ENCODE measurements at places on chromosomes 6 and 20. TPM values are rescaled to one million over a fixed set of nuclear protein-coding genes. Genes with fewer than 3 reads are reported as not detected.

DNA sequence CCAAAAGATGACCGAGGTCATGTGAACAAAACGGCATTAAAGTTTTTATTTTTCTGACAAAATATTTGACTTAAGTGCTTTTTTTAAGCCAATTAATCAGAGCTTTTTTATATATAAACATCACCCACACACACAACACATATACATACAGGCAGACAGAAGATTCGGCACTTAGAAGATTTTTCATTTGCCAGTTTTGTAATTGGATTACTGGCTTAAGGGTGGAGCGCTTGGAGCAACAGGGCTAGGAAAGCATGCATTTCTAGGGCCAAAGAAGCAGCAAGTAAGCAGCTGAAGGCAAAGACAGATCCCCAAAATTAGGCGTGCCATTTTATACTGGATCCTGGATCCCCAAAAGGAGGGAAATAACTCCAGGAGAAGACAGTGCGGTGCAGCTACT, 30.3 kb downstream of the SAMD5 start:
- H3K4me1 ChIP-seq = peaks cover 11% of the 10 kb centered on the region
- H3K27ac ChIP-seq = no peak overlapping the region
- peaks cover 18% of the 10 kb centered on the region for H3K36me3 ChIP-seq
- H3K4me3 ChIP-seq = no peak overlapping the region

DNA sequence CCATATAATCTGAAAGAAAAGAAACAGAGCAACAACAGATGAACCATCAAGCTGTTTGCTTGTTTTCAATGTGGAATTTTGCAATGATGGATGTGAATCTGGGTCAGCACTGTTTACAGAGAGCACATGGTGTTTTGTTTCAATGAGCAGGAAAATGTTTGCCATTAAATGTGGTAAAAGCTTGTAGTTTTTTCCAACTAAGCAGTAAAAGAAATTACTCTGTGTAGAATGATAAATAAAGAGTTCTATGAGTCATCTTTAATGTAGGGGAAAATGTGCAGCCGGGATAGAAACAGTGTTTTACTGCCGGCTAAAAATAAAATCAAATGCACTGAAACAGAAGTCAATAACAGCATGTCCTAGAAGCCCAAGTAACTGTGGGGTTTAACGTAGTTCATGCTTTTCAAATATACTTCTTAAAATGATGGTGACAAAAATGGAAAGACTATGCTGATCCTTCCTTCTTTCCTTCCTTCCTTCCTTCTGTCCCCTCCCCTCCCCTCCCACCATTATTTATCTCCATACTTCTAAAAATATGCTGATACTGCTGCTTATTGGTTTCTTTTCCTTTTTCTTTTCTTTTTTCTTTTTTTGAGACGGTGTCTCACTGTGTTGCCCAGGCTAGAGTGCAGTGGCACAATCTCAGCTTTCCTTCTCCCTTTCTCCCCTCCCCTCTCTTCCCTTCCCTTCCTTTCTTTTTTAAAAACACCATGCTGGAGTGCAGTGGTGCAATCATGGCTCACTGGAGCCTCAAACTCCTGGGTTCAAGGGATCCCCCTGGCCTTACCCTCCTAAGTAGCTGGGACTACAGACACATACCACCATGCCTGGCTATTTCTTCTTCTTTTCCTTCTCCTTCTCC, 6.3 kb upstream of the NAA20 start:
- no peaks in the 10 kb centered on the region for H3K27me3 ChIP-seq
- H3K27ac ChIP-seq = peak overlapping the region; percentile 79
- H3K4me3 ChIP-seq = no peak overlapping the region

DNA sequence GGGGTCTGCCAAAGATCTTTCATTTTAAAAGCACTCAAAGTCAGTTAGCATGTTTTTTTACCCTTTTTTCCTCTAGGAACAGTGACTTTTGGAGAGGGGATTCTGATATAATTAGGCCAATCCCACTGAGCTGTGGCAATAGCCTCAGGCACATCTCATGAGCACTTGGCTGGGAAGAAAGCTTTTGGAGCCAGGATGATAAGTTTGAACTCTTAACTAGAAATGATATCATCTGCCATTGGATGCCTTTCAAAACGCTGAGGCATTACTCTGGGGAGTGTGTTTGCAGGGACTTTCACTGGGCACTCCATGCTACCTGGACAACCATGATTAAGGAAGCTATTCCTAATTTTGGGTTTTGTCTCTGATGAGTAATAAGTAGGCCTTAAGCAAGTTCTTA, 3.7 kb downstream of the SCGN start:
- peaks cover 79% of the 10 kb centered on the region for H3K27me3 ChIP-seq
- no peaks in the 10 kb centered on the region for H3K36me3 ChIP-seq
- H3K4me3 ChIP-seq = no peak overlapping the region

- H3K36me3 ChIP-seq = peaks cover 3% of the 10 kb centered on the region
- no peak overlapping the region for H3K4me3 ChIP-seq
- H3K4me1 ChIP-seq = peaks cover 20% of the 10 kb centered on the region
- no peak overlapping the region for H3K27ac ChIP-seq
- DNase-seq = no peak
Observed at GRCh38 chr20:57215426-57215825, 51.0 kb downstream of the BMP7 start.

DNA sequence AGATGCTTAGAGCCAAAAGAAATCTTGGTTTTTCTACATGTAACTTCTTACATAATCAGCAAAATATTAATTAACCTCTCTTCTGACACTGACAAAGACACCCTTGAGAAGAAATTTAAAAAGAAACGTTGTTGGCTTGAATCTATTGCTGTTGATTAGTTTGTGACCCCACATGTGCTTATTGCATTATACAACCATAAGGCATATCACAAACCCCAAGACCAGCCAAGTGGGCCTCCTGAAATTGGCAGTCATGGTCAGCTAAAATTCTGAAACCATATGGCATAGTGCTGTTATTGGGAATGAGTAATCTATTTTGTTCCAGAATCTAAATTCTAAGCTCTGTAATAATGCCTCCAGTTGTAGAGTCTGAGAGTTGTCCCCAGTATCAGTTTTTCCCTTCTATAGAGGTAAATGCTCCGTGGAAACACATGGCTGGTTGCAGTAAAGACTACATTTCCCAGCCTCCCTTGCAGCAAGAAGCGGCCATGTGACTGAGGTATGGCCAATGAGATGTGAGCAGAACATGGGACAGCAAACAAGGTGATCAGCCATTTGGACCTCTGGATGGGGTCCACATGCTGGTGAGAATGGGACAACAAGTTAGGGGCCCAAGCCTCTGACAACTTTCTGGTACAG, 42.3 kb upstream of the PTPN1 start:
- peaks cover 7% of the 10 kb centered on the region for H3K4me1 ChIP-seq
- no peak for DNase-seq
- no peaks in the 10 kb centered on the region for H3K27me3 ChIP-seq
- H3K4me3 ChIP-seq = no peak overlapping the region
- no peak overlapping the region for H3K27ac ChIP-seq

GRCh38 chr6:8059129-8059528, 5.1 kb downstream of the BLOC1S5 start:
- H3K27ac ChIP-seq = peak overlapping the region; percentile 7
- H3K27me3 ChIP-seq = no peaks in the 10 kb centered on the region
- H3K36me3 ChIP-seq = peaks cover 13% of the 10 kb centered on the region
- DNase-seq = no peak

- H3K4me1 ChIP-seq = no peaks in the 10 kb centered on the region
- no peak overlapping the region for H3K4me3 ChIP-seq
- H3K27ac ChIP-seq = no peak overlapping the region
- H3K36me3 ChIP-seq = peaks cover 3% of the 10 kb centered on the region
- H3K27me3 ChIP-seq = no peaks in the 10 kb centered on the region
Observed at GRCh38 chr20:21234806-21235483, 68.2 kb upstream of the XRN2 start.

GRCh38 chr6:43299338-43300293, 1.6 kb downstream of the SLC22A7 start:
- no peak overlapping the region for H3K4me3 ChIP-seq
- H3K36me3 ChIP-seq = no peaks in the 10 kb centered on the region
- H3K4me1 ChIP-seq = no peaks in the 10 kb centered on the region
- no peak overlapping the region for H3K27ac ChIP-seq
- no peak for DNase-seq
- H3K27me3 ChIP-seq = peaks cover 13% of the 10 kb centered on the region

GRCh38 chr20:4779616-4780015, 57.9 kb downstream of the PRND start:
- no peak overlapping the region for H3K4me3 ChIP-seq
- no peak for DNase-seq
- no peaks in the 10 kb centered on the region for H3K4me1 ChIP-seq
- H3K27me3 ChIP-seq = no peaks in the 10 kb centered on the region
- peaks cover 12% of the 10 kb centered on the region for H3K36me3 ChIP-seq

- H3K36me3 ChIP-seq = no peaks in the 10 kb centered on the region
- no peaks in the 10 kb centered on the region for H3K27me3 ChIP-seq
- H3K27ac ChIP-seq = no peak overlapping the region
- H3K4me1 ChIP-seq = no peaks in the 10 kb centered on the region
- DNase-seq = no peak
- H3K4me3 ChIP-seq = no peak overlapping the region
Observed at GRCh38 chr20:48758206-48758820, 69.5 kb downstream of the PREX1 start.

DNA sequence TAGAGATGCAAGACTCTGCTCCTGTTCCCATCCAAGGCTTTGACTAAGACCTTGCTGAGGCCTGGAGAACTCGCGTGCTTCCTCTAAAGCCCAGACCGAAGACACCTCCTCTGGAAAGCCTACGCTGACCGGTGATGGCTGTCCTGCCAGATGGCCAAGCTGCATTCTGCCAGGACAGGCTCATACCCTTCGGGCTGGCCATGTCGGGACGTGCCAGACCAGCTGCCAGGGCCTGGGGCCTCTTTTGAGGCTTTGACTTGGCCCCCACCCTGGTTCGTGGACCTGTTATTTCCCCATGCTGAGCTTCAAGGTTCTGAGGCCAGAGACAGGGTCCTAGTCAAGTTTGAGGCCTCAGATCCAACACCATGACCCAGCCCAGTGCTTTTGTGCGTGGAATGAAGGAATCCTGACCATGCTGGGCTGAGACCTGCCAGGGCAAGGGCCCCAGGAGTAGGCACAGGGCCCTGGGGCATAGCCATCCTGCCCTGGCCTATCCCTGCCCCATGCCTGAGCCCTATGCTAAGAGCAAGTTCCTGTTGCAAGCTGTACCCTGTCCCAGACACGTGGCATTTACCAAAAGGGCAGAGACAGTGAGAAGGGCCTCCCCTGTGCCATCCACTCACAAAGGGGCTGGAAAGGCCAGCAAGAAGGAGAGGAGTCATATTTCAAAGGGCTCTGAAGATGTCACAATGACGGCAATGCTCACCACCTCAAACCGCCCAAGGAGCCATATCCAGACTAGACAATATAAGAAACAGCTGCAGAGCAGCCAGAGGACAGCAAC, 42.8 kb downstream of the MRPL14 start:
- H3K27ac ChIP-seq = no peak overlapping the region
- no peak for DNase-seq
- H3K4me3 ChIP-seq = no peak overlapping the region
- no peaks in the 10 kb centered on the region for H3K27me3 ChIP-seq
- H3K36me3 ChIP-seq = no peaks in the 10 kb centered on the region

GRCh38 chr20:44093249-44093582, 93.8 kb downstream of the JPH2 start:
- DNase-seq = no peak
- no peak overlapping the region for H3K27ac ChIP-seq
- no peak overlapping the region for H3K4me3 ChIP-seq
- peaks cover 3% of the 10 kb centered on the region for H3K4me1 ChIP-seq

DNA sequence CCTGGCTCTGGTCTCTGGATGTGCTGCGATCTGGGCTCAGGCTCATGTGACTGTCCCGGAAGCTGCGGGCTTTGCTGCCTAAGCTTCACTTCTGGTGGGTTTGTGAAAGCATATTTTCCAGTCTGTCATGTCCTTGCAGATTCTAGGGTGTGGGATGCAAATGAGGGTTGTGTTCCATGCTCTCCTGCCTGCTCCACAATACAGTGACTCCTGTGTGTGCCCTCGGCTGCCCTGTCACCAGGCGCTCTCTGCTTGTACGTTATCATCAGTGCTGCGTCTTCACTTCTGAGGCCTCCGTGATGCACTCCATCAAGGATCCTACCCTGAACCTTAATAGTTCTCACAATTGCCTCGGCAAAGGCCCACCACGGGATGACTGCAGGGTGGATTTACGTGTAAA, 84.2 kb downstream of the TTLL2 start:
- no peaks in the 10 kb centered on the region for H3K4me1 ChIP-seq
- peaks cover 23% of the 10 kb centered on the region for H3K27me3 ChIP-seq
- H3K4me3 ChIP-seq = no peak overlapping the region
- H3K27ac ChIP-seq = no peak overlapping the region
- no peak for DNase-seq

- H3K27ac ChIP-seq = no peak overlapping the region
- no peaks in the 10 kb centered on the region for H3K36me3 ChIP-seq
- DNase-seq = no peak
- H3K4me3 ChIP-seq = no peak overlapping the region
Observed at GRCh38 chr20:19718880-19719279, 39.2 kb upstream of the RIN2 start.

GRCh38 chr6:137217801-137218472, 1.2 kb downstream of the IFNGR1 start:
- H3K36me3 ChIP-seq = peaks cover 7% of the 10 kb centered on the region
- no peak for DNase-seq
- no peaks in the 10 kb centered on the region for H3K27me3 ChIP-seq
- peak overlapping the region; percentile 92 for H3K4me3 ChIP-seq

- H3K36me3 ChIP-seq = no peaks in the 10 kb centered on the region
- DNase-seq = no peak
- H3K27me3 ChIP-seq = no peaks in the 10 kb centered on the region
- H3K27ac ChIP-seq = peak overlapping the region; percentile 83
Observed at GRCh38 chr20:17835240-17835933, 133.2 kb downstream of the SNX5 start.

DNA sequence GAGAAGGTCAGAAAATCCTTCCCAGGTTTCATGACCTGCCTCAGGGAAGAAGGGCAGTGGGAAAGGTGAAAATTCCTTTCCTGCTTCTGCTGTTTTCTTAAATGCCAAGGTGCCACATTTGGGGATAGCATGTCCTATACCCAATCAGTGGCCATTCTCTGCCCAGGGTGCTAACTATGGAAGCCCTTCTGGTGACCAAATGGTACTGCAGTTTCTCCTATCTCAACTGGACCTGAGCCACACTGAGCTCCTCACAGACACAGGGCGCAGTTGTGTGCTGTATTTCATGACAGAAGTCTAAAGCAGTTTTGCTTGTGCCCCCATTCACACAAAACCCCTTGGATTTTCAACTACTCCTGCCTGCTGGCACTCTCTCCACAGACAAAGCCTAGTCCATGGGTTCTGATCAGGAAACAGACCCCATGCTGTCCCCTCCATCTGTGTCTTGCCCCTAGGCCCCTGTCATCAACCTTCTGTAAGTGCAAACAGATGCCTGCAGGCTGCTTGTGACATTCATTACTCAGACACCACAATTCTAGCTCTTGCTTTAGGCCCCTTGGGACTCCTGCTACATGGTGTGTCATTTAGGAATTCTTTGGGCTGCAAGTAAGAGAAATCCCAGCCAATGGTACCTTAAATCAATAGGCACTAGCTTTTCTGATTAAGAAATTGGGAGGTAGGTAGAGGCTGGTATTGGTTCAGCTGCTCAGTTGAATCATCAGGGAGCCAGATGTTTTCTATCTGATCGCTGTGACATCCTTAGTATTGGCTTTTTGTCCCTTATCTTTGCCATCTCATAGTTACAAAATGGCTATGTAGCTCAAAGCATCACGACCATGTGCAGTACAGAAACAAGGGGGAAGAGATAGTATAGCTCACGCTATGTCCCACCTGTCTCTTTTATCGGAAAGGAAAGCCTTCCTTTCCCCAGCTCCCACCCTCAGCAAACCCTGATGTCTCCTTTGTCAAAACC, 147.8 kb downstream of the CD83 start:
- H3K4me3 ChIP-seq = no peak overlapping the region
- no peak for DNase-seq

The ATP6V1G2 gene
- 2.5 TPM for total RNA-seq

The ALDH8A1 gene
- total RNA-seq = 1.3 TPM

The NUS1 gene
- 30.2 TPM for total RNA-seq

Measured in mesothelial cell of epicardium (in vitro differentiated cells).